ENCODE measurements at places on chromosomes 16 and 17. TPM values are rescaled to one million over a fixed set of nuclear protein-coding genes. Genes with fewer than 3 reads are reported as not detected.

GDPD1 gene
- 2.5 TPM for total RNA-seq

RSPRY1 gene
- total RNA-seq, result 31.1 TPM

DNA sequence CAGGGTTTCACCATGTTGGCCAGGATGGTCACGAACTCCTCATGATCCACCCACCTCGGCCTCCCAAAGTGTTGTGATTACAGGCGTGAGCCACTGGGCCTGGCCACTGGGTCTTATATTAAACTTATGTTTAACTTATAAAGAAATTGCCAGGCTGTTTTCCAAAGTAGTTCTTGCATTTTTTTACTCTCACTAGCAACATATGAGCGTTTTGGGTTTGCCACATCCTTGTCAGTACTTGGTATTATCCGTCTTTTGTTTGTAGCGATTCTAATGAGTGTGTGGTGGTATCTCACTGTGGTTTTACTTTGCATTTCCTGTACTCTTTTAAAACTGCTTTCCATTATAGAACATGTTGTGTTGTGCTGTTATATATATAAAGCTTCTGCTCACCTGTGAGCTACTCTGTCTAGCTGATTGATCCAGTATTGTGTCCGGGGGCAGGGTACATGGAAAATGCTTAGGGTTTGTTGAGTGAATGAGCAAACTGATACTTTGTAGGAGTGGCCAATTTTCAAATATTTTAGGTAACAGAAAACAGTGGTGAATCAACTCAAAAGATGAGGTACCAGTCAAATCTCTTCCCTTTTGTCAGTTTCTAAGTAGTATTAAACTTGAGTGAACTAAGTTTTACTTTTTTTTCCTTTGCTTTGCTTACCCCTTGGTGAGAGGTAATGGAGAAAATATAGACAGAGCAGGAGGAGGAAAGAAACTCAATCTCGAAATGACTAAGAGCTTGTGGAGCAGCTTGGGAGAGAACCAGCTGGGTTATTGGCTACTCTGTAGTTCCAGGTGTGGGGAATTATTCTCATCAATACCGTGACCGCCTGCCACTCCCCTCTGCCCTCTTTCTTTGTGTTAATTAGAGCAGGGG lies 75.8 kb downstream of the PITPNC1 start:
- no peak overlapping the region for H3K27ac ChIP-seq
- H3K36me3 ChIP-seq, result no peaks in the 10 kb centered on the region
- H3K27me3 ChIP-seq, result no peaks in the 10 kb centered on the region
- DNase-seq, result no peak
- no peak overlapping the region for H3K4me3 ChIP-seq

DNA sequence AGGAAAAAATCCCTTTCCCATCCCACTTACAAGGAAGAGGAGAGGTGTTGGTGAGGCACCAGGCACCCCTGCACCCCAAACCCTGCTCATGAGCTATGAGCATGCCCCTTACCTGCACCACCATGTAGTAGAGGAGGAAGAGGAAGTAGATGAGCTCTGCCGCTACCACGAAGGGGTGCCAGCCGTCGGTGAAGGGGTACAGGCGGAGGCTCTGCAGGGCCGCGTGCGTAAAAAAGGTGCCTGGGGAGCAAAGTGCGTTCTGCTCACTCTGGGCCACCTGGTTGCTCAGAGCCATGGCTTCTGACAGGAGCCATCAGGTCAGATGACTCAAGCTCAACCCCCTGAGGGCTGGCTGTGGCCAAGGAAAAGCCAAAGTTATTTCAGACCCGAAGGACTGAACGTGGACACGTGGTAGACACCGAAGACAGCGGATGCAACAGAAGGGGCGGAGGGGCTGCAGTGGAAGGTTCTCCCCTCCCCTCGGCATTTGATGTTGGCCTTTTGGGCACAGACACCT lies 25.3 kb upstream of the GCSH start:
- H3K4me1 ChIP-seq, result no peaks in the 10 kb centered on the region
- no peak overlapping the region for H3K27ac ChIP-seq
- no peak for DNase-seq

DNA sequence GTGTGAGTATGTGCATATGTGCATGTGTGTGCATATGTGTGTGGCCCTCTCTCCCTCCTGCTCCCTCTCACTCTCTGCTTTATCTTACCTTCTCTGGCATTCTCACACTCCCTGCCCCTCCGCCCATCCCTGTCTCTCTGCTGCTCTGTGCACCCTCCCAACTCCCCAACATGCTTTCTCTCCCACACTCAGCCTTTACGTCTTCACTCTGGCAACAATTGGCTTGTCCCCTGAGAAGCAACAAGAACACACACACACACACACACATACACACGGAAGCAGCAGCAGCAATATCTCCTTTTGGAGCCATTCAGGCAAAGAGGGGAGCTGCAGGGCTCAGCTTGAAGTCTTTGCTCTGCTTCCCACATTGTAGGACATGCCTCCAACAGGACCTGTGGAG lies 27.8 kb downstream of the PITPNM3 start:
- no peaks in the 10 kb centered on the region for H3K36me3 ChIP-seq
- no peak overlapping the region for H3K27ac ChIP-seq
- no peak overlapping the region for H3K4me3 ChIP-seq
- no peaks in the 10 kb centered on the region for H3K27me3 ChIP-seq
- peaks cover 5% of the 10 kb centered on the region for H3K4me1 ChIP-seq

- peak; percentile 62 for DNase-seq
- no peaks in the 10 kb centered on the region for H3K4me1 ChIP-seq
- H3K36me3 ChIP-seq, result peaks cover 21% of the 10 kb centered on the region
- H3K27me3 ChIP-seq, result no peaks in the 10 kb centered on the region
Observed at GRCh38 chr16:1794221-1794871, 841 bp upstream of the IGFALS start.
